ENCODE measurements at places on chromosomes 2 and 18.

- DNase-seq: no peak
These were observed 108.8 kb downstream of the MTCL1 start for GRCh38 chr18:8814206-8814605.

- no peak for DNase-seq
These were observed 266.5 kb downstream of the NEDD4L start for GRCh38 chr18:58310517-58310916.

- DNase-seq: no peak
These were observed 163.1 kb downstream of the ANTXR1 start for GRCh38 chr2:69175790-69176715.

- DNase-seq: no peak
These were observed 365.3 kb downstream of the NBAS start for GRCh38 chr2:15195813-15196212.

DNA sequence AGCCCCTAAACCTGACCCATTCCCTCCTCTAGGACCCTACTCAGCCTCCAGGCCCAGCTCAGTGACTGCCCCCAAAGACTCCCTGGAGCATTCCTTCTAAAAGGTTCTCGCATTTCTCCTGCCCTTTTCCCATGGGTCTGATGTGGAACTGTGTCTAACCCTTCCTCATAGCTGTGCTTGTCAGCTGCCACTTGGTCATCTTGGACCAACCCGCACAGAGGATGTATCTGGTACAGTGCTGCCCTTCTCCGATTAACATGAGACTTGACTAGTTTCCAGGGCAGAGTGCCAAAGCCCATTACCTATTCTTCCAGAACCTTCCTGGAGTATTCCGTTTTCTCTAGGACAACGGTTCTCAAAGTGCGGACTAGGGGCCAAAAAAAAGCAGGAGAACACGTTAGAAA is 518 bp upstream of the NFU1 start:
- DNase-seq: peak; percentile 12

Data from H54 (cell line).